GM10248 (cell line): ENCODE measurements at places on chromosomes 16 and 17.

DNA sequence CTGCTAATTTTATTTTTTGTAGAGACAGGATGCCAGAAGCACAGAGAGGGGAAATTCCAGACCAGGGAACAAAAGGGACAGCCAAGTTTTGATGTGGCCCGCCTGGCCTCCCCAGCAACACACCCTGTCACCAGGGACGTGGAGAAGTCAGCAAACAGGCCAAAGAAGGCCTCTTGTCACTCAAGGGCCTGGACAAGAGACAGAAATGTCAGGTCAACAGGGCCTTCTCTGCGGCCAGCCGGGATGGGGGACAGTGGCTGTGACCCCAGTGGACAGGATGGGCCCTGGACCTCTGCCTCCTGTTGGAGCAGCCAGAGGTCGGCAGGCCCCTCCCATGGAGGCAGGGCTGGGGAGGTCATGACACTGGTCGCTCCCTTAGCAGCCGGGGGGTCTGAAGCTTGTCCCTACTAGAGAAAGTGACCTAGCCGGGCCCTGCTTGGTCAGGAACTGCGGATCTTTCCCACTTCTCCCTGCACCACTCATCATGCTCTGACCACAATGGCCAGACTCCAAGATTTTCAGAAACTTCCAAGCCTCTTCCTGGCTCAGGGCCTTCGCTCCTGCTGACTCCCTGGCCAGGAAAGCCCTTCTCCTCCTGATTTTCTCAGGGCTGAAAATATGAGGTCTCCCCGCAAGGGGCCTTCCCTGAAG lies 9.2 kb upstream of the TVP23A start:
- DNase-seq, result no peak

GRCh38 chr16:53704445-53704813 lies 473 bp downstream of the FTO start:
- DNase-seq, result no peak

DNA sequence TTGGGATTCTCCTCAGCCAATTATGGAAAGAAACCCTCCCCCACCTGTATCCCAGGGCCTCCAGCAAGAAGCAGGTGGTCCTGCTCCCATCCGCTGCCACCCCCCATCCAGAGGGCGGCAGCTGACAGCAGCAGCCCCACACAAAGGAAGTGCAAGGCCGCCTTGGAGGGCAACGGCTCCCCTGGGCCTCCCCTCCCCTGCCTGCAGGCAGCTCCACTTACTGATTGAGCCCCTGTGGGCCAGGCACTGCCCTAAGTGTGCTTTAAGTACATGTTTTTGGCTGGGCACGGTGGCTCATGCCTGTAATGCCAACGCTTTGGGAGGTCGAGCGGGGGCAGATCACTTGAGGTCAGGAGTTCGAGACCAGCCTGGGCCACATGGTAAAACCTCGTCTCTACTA lies 257.6 kb downstream of the PARN start:
- no peak for DNase-seq

- DNase-seq, result no peak
These were observed 849 bp downstream of the CAPN15 start for GRCh38 chr16:528111-529011.

GRCh38 chr16:15988268-15989013 lies 39.0 kb downstream of the ABCC1 start:
- DNase-seq, result no peak

DNA sequence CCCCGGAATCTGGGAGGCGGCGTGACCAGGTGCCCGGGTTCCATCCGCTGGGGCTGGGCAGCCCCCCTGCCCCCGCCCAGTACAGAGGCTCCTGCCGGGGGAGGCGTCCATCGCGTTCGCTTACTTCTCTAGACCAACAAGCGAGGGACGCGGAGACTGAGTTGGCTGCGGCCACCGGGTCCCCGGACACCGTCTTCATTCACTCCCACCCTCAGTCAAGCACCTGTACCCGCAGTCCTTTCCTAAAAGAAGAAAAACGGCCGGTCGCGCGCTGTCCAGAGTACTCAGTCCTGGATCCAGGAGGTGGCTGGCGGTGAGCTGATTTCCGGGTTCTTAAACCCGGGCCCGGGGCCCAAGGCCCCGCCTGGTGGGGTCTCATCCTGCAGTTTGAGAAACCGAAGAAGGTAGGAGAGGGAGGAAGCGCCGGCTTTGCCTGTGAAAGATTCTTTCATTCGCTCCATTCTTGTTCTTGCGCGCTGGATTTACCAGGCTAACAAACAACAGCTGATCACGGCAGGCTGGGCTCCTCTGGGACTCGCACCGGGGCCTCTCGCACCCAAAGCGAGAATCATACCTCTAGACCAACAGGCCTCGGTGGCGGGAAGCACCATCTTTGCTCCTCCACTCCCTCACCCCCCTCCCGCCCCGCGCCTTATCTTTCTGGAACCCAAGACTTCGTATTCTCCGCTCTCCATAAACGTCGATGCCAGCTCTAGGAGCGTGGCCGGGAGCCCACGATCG lies 17.4 kb upstream of the OR1F1 start:
- no peak for DNase-seq

- DNase-seq, result no peak
These were observed 227.3 kb downstream of the IRX3 start for GRCh38 chr16:54059319-54059718.

- DNase-seq, result no peak
These were observed 56.1 kb upstream of the STAC2 start for GRCh38 chr17:39281806-39282205.

GRCh38 chr17:73371836-73372235 lies 60.0 kb upstream of the CDC42EP4 start:
- DNase-seq, result no peak

GRCh38 chr17:78340183-78340955 lies 19.5 kb downstream of the SOCS3 start:
- DNase-seq, result no peak

GRCh38 chr16:63289834-63290460 lies 1253.7 kb upstream of the CDH8 start:
- peak; percentile 7 for DNase-seq

- no peak for DNase-seq
These were observed 6.2 kb downstream of the NACA2 start for GRCh38 chr17:61584866-61585265.

- no peak for DNase-seq
These were observed 29.2 kb downstream of the KANSL1 start for GRCh38 chr17:46163929-46164594.

- DNase-seq, result no peak
These were observed 70.1 kb downstream of the SMG6 start for GRCh38 chr17:2233441-2233947.

DNA sequence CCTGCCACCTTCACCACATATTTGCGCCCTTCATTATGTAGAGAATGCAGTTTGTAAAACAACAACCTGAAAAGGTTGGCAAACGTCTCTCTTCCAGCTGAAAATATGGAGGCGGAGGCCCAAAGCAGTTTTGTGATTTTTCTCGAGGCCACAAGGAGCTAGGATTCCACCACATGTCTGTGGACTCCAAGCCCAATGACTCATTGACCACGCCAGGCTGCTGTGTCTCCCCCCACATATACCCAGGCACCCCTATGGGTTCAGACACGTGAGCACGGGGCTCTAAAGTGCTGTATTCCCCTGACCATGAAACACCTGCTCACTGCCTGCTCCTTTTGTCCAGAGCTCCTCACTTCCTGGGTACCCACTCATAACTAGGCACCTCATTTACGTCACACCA lies 121.4 kb upstream of the CDH5 start:
- DNase-seq, result no peak

DNA sequence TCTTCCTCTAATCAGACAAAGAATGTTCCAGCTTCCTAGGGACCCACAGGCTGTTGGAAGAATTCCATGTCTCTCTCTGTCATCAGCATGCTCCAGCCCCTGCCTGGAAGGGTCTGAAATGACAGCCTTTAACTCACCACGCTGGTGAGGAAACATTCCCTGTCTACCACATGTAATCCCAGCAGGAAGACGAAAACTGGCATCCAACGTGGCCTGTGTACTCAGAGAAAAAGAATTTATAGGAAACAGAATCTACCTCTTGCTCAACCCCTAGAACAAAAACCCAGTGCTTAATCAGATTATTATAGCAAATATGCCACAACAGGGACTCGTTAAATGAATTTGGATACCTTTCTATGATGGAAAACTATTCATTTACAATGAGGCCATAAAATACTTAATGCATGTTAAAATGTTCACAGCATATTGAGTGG lies 147.3 kb upstream of the FOXF1 start:
- DNase-seq, result no peak

- DNase-seq, result no peak
These were observed 19.3 kb downstream of the ZNF750 start for GRCh38 chr17:82820278-82821251.

DNA sequence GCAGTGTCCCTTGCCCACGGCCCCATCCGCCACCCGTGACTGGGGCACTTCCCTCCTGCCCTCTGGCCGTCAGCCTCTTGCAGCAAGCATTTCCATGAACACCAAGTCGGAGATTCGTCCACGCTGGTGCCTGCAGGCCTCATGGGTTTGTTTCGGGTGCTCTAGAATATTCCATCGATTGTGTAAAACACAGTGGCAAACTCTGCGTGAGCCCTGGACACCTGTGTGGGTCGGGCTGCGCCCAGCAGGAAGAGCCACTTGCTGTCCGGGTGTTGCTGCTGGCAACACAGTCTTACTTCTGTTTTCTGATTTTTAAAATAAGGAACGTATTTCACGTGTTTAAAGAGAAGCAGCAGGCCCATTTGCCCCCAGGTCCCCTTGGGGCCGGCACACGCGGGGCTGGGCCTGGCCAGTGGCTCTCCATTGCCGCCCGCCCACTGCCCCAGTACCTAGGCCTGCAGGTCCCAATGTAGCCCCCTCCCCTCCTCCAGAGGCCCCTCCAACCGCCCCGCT lies 10.0 kb downstream of the CYBC1 start:
- no peak for DNase-seq

- peak; percentile 95 for DNase-seq
These were observed at the start of gene RPL27 for GRCh38 chr17:42997984-42998938. Gene RPL27, plus strand, starts transcription at chr17:42998419. Its CDS starts 332 bp downstream, at chr17:42998751.

GRCh38 chr16:88812513-88813268 lies 963 bp upstream of the APRT start:
- DNase-seq, result no peak

DNA sequence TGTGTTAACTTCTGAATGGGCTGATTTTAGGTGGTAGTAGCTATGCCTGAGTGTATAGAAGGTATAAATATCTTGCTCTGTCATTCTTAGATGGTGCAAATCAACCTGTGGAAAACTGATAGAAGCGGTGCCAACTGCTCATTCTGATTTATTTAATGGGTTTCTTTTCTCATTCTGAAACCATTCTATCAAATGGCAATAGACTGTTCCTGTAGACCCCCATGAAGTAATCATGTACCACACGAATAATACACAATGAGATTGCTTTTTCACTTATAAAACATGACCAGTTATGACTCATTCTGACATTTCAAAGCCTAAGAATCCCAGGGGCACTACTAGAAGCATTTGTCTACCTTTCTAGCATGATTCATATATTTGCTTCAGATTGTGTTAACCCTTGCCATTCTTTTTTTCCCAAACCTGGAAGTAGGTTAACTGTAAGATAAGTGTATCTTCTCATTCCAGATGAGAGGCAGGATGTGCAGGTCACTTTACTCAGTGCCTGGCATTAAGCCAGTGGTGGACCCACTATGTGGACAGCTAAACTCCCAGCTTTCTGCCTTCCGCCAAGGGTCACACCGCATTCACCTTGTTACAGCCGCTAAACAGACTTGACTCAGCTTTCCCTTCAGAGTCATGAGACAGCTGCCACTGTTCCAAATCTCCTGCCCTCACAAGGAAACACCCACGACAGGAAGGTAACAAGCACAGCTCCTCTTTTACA lies 16.4 kb upstream of the SLC16A11 start:
- DNase-seq, result no peak

DNA sequence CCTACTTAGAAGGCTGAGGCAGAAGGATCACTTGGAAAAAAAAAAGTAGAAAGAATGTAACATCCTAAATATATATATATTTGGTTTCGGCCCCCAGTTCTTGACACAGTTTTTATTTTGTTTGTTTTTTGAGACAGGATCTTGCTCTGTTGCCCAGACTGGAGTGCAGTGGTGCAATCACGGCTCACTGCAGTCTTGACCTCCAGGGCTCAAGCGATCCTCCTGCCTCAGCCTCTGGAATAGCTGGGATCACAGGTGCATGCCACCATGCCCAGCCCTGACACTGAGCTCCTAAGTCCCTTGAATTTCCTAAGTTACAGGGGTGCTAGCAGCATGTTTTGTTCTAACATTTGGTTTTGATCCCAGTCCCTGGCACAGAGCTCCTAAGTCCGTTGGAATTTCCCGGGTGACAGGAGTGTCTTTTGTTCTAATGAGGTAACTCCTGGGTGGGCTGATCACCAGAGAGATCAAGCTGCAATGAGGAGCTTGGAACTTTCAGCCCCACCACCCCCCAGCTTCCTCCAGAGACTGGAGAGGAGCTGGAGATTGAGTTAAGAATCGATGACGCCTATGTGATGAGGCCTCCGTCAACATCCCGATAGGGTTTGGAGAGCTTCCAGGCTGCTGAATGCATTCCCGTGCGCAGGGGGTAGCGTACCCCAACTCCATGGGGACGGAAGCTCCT lies 20.0 kb downstream of the MXRA7 start:
- DNase-seq, result no peak

GRCh38 chr17:64107500-64108236 lies 22.3 kb downstream of the ERN1 start:
- DNase-seq, result no peak

DNA sequence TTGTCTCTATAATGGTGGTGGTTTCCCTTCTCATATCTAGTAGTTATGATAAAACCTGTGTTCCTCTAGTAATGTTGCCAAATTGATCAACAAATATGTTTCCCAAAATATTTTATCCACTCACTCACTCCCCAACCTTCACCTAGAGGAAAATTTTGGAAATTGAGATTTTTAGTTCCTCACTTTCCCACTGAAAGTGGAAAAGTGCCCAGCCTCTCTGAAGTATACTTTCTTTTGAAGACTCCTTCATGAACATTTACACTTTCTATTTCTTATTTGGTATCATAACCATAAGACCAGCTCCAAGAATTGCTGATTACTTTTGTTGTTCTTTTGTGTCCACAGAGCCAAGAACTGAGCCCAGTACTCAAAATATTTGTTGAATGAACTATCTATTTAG lies 5.1 kb upstream of the CENPV start:
- DNase-seq, result no peak

- DNase-seq, result no peak
These were observed 2.7 kb downstream of the KCTD2 start for GRCh38 chr17:75049706-75050105.

- DNase-seq, result no peak
These were observed 28.1 kb downstream of the ZNRF1 start for GRCh38 chr16:75026892-75027391.

- DNase-seq, result peak; percentile 77
These were observed at the start of gene MXRA7 for GRCh38 chr17:76710863-76711611. Gene MXRA7, minus strand, starts transcription at chr17:76710965. Its CDS starts 19 bp downstream, at chr17:76710946.
